Natural killer cell treated with Interleukin-12 subunit alpha and Interleukin-12 subunit beta and Interleukin-15 and Interleukin-18, amount 100 ng/mL, for 72 hours (primary cell): ENCODE measurements at places on chromosomes 4 and X. TPM values are rescaled to one million over a fixed set of nuclear protein-coding genes. Genes with fewer than 3 reads are reported as not detected.

GRCh38 chr4:15402146-15402545 lies 25.7 kb upstream of the C1QTNF7 start:
- no peak overlapping the region for H3K4me3 ChIP-seq
- peaks cover 14% of the 10 kb centered on the region for H3K4me1 ChIP-seq
- no peak for DNase-seq

GRCh38 chrX:133661962-133662839 lies 246.9 kb upstream of the GPC4 start:
- H3K27ac ChIP-seq, result no peak overlapping the region
- DNase-seq, result no peak
- H3K4me3 ChIP-seq, result no peak overlapping the region
- no peaks in the 10 kb centered on the region for H3K36me3 ChIP-seq

GRCh38 chrX:56853436-56853835 lies 124.4 kb downstream of the NBDY start:
- no peaks in the 10 kb centered on the region for H3K4me1 ChIP-seq
- no peak overlapping the region for H3K27ac ChIP-seq
- no peak overlapping the region for H3K4me3 ChIP-seq
- H3K36me3 ChIP-seq, result no peaks in the 10 kb centered on the region

The PF4V1 gene
- total RNA-seq, result not detected

- no peak overlapping the region for H3K27ac ChIP-seq
- H3K36me3 ChIP-seq, result peaks cover 8% of the 10 kb centered on the region
- no peak for DNase-seq
Observed at GRCh38 chr4:116573540-116573939, 511.8 kb downstream of the TRAM1L1 start.

The SASH3 gene
- 243 TPM for total RNA-seq
